Endothelial cell of umbilical vein (primary cell): ENCODE measurements at places on chromosomes 1 and 21. TPM values are rescaled to one million over a fixed set of nuclear protein-coding genes. Genes with fewer than 3 reads are reported as not detected.
A peak's percentile ranks its signal among the peaks of the same experiment; 100 is the strongest.

Gene OLFML2B
- total RNA-seq = 0.51 and 0.62 TPM in 2 replicates

Gene OR2L2
- 0.07 TPM in 1 of 2 replicates, not detected in the other for total RNA-seq

Gene SLC44A3
- 0.42 and 0.58 TPM in 2 replicates for total RNA-seq

Gene KIF26B
- total RNA-seq = 0.25 and 0.49 TPM in 2 replicates

Gene FOXO6
- total RNA-seq = 0.18 and 0.38 TPM in 2 replicates

GRCh38 chr1:109513110-109513710 lies 3.7 kb upstream of the AMIGO1 start:
- no peak for DNase-seq

GRCh38 chr1:199646761-199647160 lies 380.7 kb upstream of the NR5A2 start:
- no peak for DNase-seq

- peak; percentile 60 for DNase-seq
These were observed 34.7 kb upstream of the GPR25 start for GRCh38 chr1:200837931-200838571.

DNA sequence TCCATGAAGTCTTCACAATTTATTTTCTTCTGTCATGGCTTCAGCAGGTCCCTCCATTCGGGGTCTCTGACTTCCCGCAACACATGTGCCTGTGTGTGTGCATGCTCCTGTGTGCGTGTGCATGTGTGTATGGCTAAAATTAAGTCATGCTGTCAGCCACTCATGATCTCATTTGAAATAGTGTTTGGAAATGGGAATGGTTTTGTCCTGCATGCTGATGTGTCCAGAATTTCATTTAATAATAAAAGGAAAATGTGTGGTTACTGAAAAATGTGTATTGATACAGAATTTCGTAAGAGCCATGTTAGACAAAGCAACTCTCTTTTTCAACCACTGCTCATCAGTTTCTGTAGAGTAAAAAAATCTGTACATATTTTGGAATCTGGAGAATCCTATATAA lies 123.8 kb upstream of the PRDX6 start:
- DNase-seq = no peak

DNA sequence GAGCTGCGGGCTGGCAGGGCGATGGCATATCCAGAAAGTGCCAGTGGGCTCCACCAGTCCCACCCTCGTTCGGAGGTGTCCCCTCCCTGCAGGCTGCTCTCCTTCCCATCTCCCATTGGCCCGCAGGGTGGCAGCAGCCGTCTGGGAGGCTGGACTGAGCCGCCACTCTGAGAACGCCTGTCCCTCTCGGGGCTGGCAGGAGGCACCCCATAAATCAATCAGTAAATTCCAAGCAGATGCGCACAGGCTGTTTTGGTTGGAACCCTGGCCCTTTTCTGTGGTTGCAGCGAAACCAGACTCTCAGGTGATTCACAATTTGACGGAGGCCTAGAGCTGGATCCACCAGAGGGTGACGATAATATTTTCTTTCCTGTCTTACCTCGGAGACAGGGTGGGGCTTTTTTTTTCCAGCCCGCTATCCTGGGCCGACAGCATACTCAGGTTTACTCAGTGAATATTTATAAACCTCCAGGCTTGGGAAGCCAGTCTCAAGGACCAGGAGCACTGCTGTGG lies 99.7 kb downstream of the GLIS1 start:
- DNase-seq = no peak

DNA sequence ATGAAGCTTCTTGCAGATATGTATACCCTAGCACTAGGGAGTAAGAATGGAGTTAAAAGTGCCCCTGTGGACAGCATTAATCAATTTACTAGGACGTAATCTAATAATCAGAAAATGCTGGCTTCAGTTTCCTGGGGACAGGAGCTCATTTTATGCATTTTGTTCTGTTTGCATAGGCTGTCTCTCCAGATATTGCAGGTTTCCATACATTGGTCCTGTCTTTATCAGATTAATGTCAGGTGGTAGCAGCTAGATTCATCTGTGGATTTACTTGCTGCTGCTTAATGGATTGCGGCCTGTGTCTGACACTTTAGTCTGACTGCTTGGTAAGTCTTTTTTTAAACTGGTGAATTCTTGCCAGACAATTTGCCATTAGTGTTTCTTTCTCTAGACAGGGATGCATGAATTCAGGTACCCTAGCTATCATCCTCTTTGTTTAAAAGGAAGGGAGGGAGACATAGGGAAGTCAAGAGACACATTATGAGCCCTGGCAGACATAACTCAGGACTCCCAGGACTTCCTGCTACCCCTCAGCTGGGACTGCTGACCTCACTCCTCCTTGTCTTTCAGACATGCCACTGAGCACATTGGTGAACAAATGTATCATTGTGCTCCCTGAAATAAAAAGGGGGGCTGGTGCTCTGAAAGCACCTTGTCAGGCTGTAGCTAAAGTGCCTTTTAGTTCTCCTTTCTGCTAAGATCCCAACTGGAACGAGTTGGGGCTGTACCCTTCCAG lies 47.7 kb downstream of the NOS1AP start:
- DNase-seq = no peak

DNA sequence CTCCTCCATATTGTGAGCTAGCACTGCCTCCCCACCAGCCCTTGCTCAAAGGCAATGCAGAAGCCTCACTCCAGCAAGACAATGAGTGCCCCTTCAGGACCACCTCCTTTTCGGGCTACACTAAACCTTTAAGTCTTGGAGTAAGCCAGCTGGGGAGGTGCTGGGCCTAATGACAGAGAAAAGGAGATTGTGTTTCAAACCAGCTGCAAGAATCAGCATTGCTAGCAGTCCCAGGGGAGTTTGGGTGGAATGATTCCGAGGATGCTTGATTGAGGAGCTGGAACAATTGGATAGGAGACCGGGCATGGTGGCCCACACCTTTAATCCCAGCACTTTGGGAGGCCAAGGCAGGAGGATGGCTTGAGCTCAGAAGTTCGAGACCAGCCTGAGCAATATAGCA lies 54.1 kb upstream of the GPR37L1 start:
- DNase-seq = no peak

DNA sequence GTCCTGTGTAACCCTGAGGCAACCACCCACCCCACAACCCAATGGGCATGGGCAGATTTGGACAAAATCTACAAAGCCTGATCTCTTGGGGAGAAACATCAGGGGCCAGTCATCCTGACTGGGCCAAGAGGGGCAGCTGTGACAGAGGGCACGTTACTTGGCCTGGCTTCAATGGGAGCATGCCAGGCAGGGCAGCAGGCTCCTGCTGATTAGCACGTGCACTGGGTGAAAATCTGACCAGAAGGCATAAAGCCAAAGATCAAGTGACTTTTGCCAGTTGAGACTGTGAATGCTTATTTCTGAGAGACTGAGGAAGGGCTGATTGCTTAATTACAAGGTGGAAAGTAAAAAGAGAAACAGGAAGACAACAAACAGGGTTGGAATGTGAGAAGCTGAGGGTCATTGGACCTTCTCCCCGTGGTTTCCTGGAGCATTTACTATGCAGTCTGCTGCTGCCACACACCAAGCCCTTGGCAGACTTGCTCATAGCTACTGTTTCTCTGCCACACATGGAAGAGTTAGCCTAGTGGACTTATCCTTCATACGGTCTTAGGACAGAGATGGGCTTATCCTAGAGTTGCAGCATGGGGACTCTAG lies 39.8 kb upstream of the TNR start:
- peak; percentile 78 for DNase-seq

DNA sequence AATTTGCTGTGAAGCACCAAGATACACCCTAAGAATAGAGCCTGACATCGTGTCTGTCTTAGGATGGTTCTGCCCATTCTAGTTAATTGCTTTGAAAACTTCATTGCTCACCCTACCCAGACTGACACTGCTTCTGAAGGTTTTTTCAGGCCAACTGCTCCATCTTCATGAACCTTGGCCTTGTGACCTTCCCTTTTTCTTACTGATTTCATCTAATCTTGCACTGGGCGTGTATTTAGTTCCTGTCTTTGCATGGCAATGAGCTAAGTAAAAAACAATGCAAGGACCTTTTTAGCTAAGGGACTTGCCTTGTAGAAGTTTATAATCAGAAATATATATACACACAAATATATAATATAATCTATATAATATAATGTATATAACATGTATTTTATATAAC lies 108.0 kb downstream of the PBX1 start:
- no peak for DNase-seq

DNA sequence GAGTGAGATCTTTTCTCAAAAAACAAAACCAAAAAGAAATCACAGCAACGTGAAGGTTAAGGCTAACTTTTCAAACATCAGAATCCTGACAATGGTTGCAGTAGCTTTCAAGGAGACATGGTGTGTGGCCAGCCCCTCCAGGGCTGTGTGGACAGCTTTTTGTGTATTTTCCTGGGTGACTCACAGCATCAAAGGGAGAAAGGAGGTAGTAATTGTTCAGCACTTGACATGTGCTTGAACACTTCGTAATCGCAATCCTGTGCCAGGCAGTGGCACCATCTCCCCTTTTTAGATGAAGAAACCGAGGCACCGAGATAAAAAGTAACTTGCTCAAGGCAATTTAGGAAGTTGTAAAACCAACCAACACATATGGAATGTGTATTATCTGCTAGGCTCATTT lies 10.3 kb downstream of the NBL1 start:
- no peak for DNase-seq

- peak; percentile 71 for DNase-seq
These were observed 5.9 kb downstream of the SELENON start for GRCh38 chr1:25805863-25806225.

- peak; percentile 94 for DNase-seq
These were observed 104.6 kb downstream of the TGFBR3 start for GRCh38 chr1:91781371-91781825.

DNA sequence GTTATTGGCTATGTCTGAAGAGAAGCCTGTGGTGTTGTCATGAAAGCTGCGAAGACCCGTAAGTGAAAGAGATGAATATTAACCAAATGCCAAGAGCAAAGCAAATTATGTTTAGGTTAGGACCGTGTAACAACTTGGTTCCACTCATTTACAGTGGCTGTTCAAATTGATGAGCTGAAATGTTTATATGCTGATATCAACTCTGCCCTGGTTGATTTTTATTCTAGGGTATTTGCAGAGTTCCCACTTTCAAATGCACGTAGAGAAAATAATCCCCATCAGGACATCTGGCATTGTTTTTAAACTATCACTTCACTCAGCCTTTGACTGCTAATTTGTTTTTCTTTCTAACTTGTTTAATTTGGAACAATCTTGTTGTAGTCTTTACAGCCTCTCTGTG lies 581.6 kb upstream of the ADAMTS5 start:
- no peak for DNase-seq

GRCh38 chr1:213083112-213083445 lies 32.0 kb downstream of the RPS6KC1 start:
- no peak for DNase-seq

- DNase-seq = no peak
These were observed 17.7 kb downstream of the CHIT1 start for GRCh38 chr1:203211812-203212211.
